GM06990 (cell line): ENCODE measurements at places on chromosomes 7 and 10.

DNA sequence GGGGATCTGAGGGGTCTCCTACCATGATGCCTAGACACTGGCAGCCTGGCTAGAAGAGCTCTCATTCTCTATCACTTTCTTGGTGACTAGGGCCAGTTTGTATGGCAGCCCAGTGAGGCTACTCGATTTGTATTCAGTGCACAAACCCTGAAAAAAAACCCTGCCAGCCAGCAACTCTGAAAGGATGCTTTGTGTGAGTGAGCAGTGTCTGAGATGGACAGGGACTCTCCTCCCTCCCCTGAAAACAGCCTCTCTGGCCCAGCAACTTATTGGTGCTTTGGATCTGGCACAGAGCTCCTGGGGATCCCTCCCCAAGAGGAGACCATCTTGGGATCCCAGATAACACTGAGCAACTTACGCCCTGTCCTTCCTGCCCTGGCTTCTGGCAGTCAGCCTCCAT is 10.8 kb upstream of the LRRC4 start:
- DNase-seq: no peak

- DNase-seq: no peak
Observed at GRCh38 chr10:44292390-44293002, 92.4 kb downstream of the CXCL12 start.

DNA sequence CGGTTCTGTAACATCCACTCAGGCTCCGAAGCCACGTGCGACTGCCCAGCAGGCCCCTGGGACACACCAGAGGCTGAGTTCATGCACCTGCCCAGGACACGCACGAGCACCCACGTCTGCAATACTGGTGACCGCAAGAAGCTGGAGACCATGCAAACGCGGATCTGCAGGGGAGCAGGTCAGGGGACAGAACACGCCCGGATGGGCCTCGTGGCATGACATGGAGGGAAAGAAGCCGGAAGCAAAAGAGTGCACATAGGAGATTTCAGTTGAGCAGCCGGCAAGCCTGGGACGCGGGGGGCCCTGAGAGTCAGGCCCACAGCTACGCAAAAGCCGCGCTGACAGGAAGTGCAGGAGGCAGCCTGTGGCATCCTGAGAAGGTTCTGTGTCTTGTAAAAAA is 73.7 kb downstream of the FOXL3 start:
- DNase-seq: no peak

DNA sequence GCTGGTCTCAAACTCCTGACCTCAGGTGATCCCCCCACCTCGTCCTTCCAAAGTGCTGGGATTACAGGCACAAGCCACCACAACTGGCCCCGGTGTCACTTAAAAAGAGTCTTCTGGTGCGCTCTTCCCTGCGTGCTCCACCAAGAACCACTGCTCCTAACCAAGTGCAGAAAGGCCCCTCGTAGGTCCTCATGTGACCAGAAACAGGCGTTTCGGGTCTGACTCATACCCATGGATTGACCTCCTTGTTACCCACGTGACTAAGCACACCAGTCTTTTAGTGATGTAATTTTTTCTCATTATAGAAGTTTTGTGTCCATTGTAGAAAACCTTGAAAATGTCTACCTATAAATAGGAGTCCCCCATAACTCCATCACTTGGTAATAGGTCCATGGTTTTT is 13.9 kb downstream of the FKBP6 start:
- no peak for DNase-seq

GRCh38 chr10:12803776-12804175 is 197.7 kb downstream of the CCDC3 start:
- no peak for DNase-seq
